SHP77 (cell line): ENCODE measurements at places on chromosomes 12 and 14.

- no peak for DNase-seq
These were observed 485.1 kb downstream of the ZFP36L1 start for GRCh38 chr14:68307790-68308168.

- no peak for DNase-seq
These were observed 33.2 kb downstream of the HSPB8 start for GRCh38 chr12:119211884-119212283.

DNA sequence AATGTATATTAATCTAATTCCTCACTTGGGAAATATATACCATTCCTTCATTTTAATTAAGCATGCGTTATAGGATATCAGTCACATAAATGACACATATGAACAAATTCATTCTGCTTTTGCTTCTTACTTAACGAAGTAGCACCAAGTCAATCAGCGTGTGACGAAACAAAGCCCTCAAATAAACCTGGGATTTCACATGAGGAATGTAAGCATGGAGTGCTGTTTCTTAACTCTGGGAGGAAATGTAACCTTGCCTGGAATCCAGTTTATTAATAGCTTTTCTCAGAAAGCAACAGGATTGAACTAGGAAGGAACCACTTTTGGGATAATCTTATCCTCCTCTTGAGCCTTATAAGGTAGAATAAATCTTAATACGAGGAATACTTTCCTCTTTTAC lies 72.0 kb downstream of the NIN start:
- DNase-seq, result no peak

DNA sequence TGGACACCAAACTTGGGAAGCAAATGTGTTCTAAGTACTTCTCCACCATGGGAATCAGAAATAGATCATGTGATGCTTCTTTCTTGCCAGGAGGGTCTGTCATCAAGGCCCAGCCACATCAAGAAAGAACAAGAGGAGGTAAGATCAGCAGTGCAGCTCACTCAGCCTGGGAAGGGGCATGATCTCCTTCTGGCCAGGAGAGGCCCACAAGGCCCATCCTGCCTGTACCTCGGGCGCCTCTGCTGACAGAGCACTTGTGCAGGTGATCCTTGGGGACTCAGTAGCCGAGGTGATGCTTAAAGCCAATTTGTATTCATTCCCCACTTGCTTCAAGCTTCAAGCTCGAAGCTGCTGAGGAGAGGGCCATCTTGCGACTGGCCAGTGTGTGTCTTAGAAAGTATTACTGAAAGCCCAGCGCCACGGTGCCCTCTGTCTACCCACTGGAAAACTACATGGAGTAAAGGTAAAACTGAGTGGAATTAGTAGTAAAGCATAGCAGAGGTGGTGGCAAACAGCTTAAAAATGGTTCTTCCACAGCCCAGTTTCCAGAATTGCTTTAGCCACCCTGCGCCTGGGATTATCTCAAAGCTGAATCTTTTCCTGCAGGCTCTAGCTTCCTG lies 26.2 kb downstream of the RTRAF start:
- DNase-seq, result no peak

GRCh38 chr12:105235281-105235731 lies 668 bp downstream of the APPL2 start:
- no peak for DNase-seq

DNA sequence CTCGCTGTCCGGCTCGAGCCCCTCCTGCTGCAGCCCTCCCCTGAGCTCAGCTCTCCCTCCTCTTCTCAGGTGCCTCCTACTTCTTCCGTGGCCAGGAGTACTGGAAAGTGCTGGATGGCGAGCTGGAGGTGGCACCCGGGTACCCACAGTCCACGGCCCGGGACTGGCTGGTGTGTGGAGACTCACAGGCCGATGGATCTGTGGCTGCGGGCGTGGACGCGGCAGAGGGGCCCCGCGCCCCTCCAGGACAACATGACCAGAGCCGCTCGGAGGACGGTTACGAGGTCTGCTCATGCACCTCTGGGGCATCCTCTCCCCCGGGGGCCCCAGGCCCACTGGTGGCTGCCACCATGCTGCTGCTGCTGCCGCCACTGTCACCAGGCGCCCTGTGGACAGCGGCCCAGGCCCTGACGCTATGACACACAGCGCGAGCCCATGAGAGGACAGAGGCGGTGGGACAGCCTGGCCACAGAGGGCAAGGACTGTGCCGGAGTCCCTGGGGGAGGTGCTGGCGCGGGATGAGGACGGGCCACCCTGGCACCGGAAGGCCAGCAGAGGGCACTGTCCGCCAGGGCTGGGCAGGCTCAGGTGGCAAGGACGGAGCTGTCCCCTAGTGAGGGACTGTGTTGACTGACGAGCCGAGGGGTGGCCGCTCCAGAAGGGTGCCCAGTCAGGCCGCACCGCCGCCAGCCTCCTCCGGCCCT lies 22.8 kb downstream of the MMP17 start:
- DNase-seq, result no peak

GRCh38 chr12:29578070-29578469 lies 80.6 kb upstream of the OVCH1 start:
- no peak for DNase-seq

DNA sequence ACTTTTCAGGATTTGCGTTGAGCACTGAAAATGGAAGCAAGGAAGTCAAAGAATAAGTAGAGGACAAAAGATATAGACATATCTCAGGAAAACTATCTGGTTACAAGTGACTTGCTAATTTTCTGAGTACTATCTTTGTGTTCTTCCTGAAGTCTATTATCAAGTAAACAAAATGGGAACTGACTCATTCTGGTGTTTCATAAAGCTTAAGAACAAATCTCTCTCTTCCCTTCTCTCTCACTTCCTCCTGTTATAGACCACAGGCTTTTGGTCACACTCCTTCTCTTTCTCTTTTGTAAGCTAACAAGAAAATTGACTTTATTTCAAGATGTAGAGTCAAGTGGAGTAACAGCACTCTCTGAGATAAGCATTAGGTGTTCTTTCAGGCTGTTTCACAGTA lies 406.6 kb upstream of the SYT1 start:
- DNase-seq, result no peak

- no peak for DNase-seq
These were observed 92.5 kb downstream of the VCPKMT start for GRCh38 chr14:50023671-50024490.

DNA sequence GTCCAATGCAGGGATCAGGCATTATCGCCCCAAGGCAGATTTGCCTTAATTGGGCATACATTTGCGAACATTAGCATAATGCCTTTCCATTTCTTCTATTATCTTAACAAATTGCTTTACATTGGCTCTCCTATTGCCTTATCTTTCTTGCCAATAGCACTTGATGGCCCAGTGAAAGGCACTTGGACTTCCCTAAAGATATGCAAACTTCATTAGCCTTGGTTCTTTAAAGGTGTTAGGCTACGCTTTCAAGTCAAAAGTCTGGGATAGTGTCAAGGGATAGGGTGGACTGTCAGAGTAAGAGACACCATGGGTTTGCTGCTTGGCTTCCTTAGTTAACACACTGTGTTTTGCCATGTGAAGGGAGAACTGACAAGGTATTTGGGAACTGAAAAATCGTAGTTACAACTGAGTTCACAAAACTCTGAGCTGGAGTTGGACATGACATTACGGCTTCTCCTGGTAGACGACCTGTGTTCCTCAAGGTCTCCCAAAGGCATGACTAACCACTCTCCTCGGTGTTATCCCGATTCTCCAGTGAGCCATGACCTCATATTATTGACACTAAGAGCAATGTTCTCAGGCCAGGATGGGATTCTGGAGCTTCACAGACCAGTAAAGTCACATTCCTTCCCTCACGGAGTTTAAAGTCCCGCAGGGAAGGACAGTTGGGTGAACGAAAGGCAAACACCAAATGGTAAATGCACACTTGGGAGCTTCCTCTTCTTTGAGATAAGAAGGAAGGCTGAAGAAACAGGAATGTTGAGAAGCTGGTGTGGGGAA lies 65.2 kb downstream of the TBC1D30 start:
- DNase-seq, result no peak

DNA sequence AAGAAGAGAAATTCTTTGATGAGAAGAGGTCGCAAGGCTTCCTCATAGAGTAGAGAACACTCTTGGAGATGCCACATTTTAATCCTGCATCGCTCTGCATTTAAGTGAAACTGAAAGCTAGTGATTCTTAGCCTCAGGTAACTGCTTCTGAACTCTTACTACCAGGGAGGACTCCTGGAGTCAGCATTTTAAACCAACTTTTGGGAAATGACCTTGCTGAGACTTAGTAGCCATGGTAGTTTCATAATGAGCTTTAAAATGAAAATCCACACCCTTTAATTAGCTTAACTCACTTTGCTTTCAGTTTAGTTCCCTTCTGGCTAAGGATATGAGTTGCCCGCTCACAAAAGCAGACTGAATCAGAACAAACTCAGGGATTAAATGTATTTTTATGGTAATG lies 80.3 kb downstream of the SYNE2 start:
- no peak for DNase-seq

GRCh38 chr14:49769581-49770211 lies 1.7 kb downstream of the KLHDC2 start:
- no peak for DNase-seq

GRCh38 chr12:40903040-40903439 lies 210.8 kb downstream of the CNTN1 start:
- no peak for DNase-seq

DNA sequence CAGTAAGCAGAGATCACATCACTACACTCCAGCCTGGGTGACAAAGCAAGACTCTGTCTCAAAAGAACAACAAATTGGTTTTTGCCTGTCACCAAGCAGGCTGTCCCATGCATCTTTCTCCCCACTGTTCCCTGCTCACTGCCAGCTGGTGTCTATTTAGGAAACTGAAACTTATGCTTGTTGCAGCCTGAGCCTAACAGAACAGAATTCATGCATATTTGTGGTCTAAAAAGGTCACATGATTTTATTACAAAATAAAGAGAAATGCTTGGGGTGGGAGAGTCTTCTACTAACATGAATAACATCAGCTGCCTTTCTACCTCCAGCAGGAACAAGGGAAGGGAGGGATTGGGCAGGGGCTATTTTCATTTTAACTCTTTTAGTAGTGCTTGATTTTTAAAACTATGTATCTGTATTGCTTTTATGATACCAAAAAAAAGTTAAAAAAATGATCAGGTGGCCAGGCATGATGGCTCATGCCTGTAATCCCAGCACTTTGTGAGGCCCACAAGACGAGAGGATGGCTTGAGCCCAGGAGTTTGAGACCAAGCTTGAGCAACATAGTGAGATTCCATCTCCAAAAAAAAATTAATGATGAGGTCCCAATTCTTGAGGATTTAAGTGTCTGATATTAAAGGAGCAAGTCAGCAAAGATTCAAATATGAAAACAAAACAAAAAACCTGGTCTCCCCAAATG lies 923 bp downstream of the STAT2 start:
- DNase-seq, result no peak

DNA sequence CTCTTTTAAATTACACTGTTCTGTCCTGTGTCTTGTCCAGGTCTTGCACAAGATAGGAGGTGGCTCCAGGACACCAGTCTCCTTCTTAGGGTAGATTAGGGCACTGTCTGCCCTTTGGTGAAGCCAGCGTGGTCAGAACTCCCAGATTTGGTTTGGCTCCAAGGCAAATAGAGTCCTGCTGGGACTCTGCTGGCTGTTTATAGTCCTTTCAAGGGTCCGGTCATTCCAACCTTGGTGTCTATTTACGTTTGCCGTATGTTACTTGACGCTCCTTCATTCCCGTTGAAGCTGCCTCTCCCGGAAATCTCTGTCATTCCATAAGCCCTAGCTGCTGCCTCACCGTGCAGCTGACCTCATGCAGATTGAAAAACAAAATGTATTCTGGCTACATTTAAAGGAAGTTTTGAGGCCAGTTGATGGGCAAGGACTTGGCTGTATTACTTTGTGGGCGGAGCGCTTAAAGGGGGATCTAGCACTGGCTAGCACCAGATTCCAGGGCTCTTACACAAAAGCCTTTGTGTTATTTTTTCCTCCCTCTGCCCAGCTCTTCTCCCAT lies 180.6 kb downstream of the AKAP6 start:
- DNase-seq, result peak; percentile 22

GRCh38 chr12:110934093-110934852 lies 13.9 kb upstream of the MYL2 start:
- no peak for DNase-seq

DNA sequence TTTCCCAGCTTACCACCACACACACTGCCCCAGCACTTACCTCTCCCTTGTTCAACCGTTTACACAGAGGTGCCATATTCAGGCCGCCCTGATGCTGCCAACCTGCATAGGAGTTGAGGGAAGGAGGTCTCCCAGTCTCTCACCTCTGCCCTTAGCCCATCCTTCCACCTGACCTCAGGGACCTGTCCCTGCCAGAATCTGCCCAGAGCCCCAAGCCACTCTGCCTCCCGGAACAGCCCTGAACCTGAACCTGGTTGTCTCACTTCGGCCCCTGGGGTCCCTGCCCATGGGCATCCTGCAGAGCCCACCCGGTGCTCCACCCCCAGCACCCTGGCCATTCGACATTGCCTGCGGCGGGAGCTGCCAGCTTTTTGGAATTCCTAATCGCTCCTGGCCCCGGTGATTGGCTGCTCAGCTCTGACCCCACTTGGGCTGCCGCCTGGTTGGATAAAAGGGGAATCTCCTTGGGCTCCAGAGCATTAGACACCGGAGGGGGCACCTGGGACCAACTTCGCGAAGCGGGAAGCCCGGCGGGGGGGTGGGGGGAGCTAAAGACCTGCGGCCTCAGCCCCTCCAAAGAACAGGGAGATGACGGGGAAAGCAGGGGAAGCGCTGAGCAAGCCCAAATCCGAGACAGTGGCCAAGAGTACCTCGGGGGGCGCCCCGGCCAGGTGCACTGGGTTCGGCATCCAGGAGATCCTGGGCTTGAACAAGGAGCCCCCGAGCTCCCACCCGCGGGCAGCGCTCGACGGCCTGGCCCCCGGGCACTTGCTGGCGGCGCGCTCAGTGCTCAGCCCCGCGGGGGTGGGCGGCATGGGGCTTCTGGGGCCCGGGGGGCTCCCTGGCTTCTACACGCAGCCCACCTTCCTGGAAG lies at the start of gene VSX2:
TSS of gene VSX2 (plus strand) at position 476 of the 874 bp plus-strand sequence. CDS start at position 589, 113 bp downstream.
- no peak for DNase-seq

GRCh38 chr14:81589381-81590065 lies 55.9 kb upstream of the SEL1L start:
- no peak for DNase-seq

GRCh38 chr12:97257726-97258125 lies 204.9 kb upstream of the RMST start:
- DNase-seq, result peak; percentile 9

DNA sequence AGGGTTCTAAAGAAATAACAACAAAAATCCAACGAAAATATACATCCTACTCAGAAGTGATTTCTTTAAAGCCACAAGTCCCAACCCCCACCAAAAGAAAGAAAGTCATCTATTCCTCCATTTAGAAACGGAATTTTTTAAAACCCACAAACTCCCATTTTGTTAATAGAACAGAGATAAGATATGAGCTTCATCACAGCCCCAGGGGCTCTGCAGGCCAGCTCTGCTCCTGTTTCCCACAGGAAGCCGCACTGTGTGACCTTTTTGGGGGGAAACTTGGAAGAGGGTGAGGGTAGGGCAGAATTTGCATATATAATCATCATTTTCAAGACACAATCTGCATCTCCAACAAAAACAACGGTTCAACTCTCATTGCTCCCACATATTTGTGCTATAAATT lies 2.8 kb downstream of the FBXL14 start:
- no peak for DNase-seq

DNA sequence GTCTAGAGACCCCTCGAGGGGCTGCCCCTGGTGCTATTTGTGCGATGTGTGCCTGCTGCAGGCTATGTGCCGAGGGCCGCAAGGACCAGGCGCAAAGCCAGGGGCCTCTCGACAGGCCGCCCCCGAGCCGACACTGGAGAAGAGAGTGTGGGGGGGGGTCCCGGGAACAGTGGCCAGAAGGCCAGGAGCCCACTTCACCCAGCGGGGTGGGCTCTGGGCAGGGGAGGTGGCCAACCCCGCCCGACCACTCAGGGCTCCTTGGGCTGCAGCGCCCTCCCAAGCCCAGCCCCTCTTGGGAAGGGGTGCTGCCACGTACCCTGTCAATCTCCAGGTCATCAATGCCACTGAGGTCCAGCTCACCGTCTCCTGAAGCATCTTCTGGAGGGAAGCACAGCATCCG lies 28.6 kb upstream of the BTBD6 start:
- no peak for DNase-seq
